NCI-H2227 treated with DMSO at 0.1 percent for 48 hours (cell line): ENCODE measurements at places on chromosomes 1 and 21.

- DNase-seq: peak; percentile 71
Observed at GRCh38 chr1:94949681-94950661, 23.1 kb upstream of the CNN3 start.

DNA sequence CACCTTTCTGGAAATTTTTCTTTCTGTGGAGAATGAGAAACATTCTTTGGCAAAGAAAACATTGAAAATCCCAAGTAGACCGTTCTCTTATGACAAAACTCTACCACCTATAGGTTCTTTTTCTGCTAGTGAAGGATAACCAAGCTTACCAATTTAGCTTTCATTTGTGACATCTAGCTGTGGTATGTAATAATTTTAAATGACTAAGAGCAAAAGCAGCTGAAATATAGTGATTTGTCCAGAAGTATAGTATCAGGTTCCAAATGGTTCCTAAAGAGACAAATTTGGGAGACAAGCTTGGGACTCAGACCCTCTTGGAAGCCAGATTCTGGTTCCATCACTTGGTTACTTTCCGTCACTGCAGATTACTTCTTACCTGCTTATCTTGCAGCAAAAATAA is 24.4 kb downstream of the FUBP1 start:
- no peak for DNase-seq

DNA sequence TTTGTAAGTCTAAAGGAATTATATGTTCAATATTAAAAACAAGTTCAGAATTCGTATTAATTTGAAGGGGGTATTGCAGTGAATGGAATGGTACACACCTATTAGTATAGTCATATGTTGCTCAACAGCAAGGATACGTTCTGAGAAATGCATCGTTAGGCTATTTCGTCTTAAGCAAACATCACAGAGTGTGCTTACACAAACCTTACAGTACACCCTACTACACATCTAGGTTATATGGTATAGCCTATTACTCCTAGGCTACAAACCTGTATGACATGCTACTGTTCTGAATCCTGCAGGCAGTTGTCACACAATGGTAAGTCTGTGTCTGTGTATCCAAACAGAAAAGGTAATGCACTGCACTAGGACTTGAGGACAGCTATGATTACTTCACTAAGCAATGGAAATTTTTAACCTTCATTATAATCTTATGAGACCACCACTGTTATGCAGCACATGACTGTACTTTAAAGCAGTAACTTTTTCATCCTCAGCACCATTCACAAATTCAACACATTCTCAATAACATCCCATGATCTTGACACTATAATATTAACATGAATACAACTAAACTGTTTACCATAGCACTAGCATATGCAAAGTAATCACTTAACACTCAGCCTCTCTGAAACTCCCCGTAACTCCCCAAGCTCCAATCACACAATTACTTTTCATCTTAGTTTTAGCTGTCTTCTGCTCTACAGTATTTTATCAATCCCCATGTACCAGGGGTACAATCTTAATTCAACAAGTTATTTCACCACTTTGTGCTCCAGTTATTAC is 14.4 kb upstream of the PSMG1 start:
- DNase-seq: no peak

GRCh38 chr1:192950926-192951325 is 108.2 kb downstream of the UCHL5 start:
- DNase-seq: no peak

- DNase-seq: peak; percentile 44
Observed at GRCh38 chr1:64505232-64505943, 35.5 kb downstream of the CACHD1 start.
